ENCODE measurements at places on chromosomes 6 and 20.

DNA sequence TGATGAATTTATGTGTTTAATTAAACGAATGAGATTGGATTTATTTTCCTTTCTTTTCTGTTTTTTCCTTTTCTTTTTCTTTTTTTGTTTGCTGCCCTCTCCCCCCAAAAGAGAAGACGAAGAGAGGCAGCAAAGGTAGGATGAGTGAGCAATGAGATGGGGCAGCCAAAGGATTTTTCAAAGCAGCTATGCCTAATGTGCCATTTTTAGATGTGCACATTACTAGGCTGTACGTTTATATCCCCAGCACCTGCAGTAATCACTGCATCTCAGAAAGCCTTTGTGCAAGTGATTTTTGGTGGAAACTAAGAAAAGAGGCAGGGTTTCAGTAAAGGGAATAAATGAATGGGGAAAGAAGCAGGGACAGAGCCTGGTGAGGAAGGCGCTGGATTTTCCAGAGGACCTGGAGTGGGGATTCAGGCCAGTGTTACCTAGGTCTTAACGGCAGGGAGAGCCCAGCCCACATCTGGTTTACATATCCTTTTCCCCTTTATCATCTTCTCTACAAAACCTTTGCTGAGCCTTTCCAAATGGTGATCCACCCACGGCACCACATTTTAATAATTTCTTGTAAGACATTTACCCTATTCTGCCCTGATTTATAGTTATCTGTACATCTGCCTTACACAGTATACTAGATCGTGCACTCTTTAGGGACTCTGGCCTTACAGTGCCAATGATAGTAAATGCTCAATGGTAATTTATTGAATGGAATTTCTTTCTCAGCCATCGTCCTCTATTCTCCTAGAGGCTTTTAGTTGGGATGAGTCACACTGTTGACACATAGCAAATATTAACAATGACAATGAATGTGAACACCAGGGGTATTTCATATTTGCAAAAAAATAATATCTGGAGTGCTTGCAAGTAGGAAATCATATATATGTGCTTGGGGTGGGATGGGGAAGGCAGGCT is 38.3 kb upstream of the ATXN1 start:
- DNase-seq: no peak

DNA sequence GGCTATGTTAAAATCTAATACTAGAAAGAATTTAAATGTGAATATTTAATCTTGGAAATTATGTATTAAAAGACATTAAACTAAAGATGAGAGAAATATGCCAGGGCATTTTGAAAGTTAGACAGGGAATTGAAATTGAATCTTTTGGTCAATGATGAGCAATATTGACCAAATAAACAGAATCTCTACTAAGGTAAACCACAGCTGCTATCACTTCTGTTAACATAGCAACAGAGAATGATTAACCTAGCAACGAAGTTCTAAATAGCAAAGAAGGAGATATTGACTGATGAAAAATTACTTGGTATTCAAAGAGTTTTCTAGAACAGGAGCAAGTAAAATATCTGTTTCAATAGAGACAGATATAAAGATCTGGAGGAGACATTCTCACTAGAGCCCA is 45.2 kb upstream of the RSPO3 start:
- DNase-seq: no peak

GRCh38 chr20:25457886-25458680 is 50.6 kb downstream of the GINS1 start:
- DNase-seq: no peak

GRCh38 chr20:38114353-38114791 is 50.7 kb downstream of the TGM2 start:
- DNase-seq: no peak

- no peak for DNase-seq
Measured at GRCh38 chr6:84344005-84344404, 116.6 kb upstream of the CEP162 start.

DNA sequence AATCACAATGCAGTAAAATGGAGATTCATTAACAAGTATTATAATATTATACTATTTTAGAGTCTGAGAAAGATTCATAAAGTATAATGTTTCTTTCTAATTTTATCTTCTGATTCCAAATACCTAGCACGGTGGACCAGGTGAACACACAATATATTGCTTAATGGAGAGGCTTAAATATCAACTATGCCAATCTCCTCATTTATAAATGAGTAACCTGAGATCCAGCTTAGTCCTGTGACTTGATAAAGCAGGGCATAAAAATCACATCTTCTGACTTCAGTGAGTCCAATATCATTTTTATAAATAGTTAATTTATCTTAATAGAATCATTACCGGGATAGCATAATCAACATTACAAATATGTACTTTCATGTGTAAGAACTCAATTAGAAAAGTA is 144.4 kb upstream of the GJE1 start:
- no peak for DNase-seq

- no peak for DNase-seq
Measured at GRCh38 chr6:42471142-42471541, 19.4 kb upstream of the TRERF1 start.

GRCh38 chr20:35319871-35320197 is 27.6 kb upstream of the FAM83C start:
- no peak for DNase-seq

DNA sequence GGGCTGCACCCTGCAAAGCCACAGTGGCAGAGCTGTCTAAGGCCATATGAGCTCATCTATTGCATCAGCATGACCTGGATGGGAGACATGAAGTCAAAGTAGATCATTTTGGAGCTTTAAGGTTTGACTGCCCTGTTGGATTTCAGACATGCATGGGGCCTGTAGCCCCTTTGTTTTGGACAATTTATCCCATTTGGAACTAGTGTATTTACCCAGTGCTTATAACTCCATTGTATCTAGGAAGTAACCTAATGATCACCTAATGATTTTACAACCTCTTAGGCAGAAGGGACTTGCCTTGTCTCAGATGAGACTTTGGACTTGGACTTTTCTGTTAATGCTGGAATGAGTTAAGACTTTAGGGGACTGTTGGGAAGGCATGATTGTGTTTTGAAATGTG is 575.4 kb downstream of the EPM2A start:
- DNase-seq: no peak

DNA sequence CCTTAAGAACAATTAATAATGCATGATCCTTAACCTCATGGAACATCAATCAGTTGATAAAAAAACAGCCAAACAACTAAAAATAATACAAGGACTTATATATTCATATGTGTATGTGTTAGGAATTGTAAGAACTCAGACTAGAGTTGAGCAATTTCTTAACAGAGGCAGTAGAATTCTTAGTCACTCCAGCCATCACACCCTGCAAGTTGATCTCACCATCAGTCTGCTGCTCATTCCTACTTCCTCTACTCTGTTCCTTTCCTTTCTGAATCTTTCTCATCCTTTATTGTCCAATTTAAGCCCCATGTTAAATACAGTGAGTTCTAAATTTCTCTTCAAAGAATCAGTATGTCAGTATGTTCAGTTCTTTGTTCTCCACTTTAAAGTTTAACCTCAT is 2.6 kb downstream of the ZNF165 start:
- no peak for DNase-seq

DNA sequence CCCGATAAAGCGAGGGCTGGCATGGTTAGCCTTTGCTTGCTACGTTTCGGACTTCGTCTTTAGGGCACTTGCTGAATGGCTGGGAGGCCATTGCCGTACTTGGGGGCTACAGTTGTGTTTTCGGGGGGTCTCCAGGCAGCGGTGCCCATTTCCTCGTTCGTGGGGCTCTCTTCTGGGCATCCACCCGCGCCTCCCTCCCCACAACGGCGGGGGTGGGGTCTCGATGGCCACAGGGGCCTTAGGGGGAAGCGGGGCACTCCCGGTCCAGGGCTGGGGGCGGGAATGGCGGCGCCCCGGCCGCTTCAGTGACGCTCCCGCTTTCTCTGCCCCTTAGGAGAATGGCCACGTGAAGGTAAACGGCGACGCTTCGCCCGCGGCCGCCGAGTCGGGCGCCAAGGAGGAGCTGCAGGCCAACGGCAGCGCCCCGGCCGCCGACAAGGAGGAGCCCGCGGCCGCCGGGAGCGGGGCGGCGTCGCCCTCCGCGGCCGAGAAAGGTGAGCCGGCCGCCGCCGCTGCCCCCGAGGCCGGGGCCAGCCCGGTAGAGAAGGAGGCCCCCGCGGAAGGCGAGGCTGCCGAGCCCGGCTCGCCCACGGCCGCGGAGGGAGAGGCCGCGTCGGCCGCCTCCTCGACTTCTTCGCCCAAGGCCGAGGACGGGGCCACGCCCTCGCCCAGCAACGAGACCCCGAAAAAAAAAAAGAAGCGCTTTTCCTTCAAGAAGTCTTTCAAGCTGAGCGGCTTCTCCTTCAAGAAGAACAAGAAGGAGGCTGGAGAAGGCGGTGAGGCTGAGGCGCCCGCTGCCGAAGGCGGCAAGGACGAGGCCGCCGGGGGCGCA is 2.4 kb downstream of the MARCKS start:
- DNase-seq: no peak

GRCh38 chr20:56043227-56043626 is 37.9 kb upstream of the CBLN4 start:
- DNase-seq: no peak

- DNase-seq: no peak
Measured at GRCh38 chr6:113401231-113401630, 455.9 kb upstream of the MARCKS start.

- DNase-seq: no peak
Measured at GRCh38 chr6:150992703-150993102, 127.2 kb downstream of the MTHFD1L start.

- no peak for DNase-seq
Measured at GRCh38 chr6:138560130-138560860, 61.0 kb upstream of the NHSL1 start.

- DNase-seq: no peak
Measured at GRCh38 chr20:62970307-62971210, 18.1 kb downstream of the SLC17A9 start.
